ENCODE measurements at places on chromosomes 4 and X. TPM values are rescaled to one million over a fixed set of nuclear protein-coding genes. Genes with fewer than 3 reads are reported as not detected.
A peak's percentile ranks its signal among the peaks of the same experiment; 100 is the strongest.

DNA sequence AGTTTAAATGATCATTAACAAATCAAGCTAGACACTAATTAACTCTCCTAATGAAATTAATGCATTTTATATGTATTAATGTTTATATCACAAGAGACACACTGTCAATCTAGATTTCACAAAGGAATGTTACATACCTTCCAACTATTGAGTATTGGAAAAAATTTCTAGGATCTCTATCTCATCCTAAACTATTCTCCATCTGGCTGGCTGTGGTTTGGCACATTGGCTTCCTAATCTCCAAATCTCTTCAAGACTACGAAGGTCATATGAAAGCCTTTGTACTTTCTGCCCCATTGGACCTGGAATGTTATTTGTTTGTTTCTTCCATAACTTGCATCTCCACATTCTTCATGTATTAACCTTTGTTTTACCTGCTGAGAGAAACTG is 1160.0 kb downstream of the ADGRL3 start:
- no peak for DNase-seq

Gene FGF13
- total RNA-seq, result not detected

DNA sequence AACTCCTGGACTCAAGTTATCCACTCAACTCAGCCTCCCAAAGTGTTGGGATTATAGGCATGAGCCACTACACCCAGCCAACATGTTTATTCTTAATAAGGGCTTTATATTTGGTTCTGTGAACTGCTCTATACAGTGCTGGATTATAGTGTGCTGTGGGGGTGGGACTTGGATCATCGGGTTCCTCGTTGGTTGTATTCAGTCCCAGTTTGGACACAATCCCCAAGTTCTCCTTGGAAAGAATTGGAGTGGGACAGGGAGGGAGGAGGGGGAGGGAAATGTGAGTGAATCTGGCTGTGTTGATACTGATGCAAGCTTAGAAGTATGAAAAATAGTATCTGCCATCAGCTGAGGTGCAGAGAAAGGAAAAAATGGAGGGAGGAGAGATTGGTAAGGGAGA is 121.3 kb downstream of the KIT start:
- no peak for DNase-seq

DNA sequence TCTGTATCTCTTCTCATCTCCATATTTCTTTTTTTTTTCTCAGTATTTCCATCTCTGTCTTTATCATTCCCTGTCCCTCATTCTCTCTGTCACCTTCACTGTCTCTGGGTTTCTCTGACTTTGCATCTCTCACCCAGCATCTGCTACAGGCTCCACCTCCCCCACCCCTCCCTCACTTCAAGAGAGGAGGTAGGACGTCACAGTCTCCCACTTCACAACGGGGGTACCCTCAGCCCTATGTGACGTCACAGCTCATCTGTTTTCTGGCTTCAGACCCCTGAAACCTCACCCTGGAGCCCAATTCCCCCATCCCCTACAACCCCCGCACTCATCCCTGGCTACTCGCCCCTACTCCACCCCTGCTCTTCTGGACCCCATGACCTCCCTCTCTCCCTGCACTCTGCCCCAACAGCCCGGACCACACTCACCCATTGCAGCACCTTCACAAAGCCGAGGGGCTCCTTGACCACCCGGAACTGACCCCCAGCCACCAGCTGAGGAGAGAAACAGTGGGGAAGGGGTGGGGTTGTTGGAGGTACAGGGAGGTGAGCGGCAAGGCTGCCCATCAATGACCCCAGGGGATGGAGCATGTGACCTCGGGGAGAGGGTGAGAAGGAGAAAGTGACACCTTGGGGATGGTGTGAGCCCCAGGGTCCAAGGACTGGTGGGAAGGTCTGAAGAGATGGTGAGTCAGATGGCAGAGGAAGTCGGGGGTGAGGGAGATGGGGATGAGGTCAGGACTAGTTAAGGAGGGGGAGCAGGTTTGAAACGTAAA is 1.3 kb downstream of the SYP start:
- DNase-seq, result no peak

GRCh38 chr4:56701644-56702043 is 20.5 kb upstream of the HOPX start:
- DNase-seq, result no peak

- no peak for DNase-seq
Measured at GRCh38 chr4:144347121-144347520, 206.6 kb upstream of the GYPA start.

GRCh38 chr4:9602389-9602914 is 158.2 kb downstream of the DEFB131A start:
- DNase-seq, result no peak

GRCh38 chrX:124346117-124346876 is at the start of gene SH2D1A:
SH2D1A (plus strand) TSS chrX:124346563; CDS start chrX:124346643, 80 bp downstream.
- DNase-seq, result peak; percentile 32
